ENCODE measurements at places on chromosomes 4 and X.
A peak's percentile ranks its signal among the peaks of the same experiment; 100 is the strongest.

DNA sequence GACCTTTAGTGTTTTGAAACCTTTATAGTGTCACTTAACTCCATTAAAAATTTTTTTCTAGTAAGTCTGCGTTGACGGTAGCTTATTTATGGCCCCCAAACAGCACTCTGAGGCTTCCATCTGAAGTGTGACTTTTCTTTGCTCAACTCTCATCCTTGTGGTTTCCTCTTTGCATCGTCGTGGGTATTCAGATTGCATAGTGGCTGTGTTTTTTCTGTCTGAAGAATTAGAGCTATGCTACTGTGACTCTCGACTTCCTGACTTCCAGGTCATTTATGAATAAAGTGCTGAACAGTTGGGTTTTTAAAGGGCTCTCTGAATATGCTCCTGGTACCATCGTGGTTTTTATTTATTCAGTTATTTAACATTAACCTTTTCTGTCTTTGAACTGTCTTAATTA, 44.9 kb downstream of the JADE1 start:
- no peak for DNase-seq

DNA sequence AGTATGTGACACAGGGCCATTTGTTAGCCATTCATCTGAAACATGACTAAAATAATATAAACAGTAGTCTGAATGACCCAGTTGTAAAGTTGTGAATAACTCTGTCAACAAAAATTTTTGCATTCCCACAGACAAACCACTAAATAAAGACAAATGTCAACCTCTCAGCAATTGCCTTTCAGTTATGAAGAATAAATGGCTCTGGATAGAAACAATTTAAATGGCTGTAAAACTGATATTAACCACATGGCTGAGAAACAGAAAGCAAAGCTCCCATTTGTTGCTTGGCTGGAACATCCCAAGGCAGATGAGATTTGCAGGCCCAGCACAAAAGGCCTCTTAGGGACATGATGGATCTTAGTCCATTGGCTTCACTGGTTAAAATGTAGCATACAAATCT, 296.3 kb downstream of the GALNTL6 start:
- DNase-seq = no peak

DNA sequence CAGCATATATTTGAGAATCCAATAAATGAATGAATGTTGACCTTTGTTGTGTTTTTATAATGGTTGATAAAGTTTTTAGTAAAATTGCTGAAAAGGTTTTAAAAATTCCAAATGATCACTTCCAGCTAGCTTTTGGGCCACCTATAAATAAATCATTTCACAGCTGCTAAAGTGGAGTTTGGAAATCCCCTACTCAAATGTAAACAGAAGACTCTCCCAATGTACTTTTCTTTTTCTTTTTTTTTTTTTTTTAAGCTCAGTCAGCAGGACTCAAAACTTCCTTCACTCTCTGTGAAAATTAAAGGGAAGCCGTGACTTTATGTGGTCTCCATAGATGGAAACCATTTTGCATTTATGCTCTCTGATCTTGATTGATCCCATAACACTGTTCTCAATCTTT, 45.2 kb downstream of the CXCL13 start:
- no peak for DNase-seq

DNA sequence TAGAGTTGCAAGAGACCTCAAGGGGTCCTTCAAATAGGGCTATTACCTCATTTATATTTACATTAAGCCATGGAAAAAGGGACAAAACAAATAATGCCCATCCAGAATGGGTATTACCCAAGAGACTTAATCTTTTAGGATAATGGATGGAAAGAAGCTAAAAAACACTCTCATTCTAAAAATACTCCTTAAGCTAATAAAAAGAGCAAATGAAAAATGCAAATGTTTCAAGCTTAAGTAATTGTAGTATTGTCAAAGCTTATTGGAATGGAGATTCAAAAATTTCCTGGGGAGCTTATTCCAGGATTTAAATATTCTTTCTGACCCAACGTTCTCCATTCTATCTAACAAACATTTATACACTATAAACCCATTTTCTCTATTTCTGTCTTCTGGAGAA, 107.8 kb upstream of the SPIN4 start:
- DNase-seq = no peak

- DNase-seq = no peak
Observed at GRCh38 chr4:166301266-166301665, 428.2 kb downstream of the TLL1 start.

- no peak for DNase-seq
Observed at GRCh38 chr4:131316086-131316485, 1833.0 kb upstream of the PCDH10 start.

DNA sequence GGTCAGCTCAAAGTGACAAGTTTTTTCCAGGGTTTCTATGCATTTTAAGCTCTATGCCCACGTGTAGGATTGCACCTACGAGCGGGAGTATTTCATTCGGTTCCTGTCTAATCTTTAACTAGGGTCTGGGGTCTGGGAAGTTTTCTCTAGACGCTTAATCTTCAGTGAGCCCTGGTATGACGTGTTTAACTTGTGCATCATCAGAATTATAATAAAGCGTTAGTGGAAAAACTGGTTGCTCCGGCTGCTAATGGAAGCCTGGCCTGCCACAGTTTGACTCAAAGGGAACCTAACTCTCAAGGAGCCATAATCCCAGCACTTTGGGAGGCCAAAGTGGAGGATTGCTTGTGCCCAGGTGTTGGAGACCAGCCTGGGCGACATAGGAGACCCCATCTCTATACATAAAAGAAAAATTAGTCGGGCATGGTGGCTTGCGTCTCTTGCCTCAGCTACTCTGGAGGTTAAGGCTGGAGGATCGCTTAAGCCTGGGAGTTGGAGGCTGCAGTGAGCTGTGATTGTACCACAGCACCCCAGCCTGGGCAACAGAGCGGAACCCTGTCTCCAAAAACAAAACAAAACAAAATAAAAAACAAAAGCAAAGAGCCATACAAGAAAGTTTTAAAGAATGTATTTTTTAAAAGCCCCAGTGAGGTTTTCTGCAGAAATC, 30.2 kb downstream of the ARSD start:
- no peak for DNase-seq

- DNase-seq = no peak
Observed at GRCh38 chr4:13534344-13535063, 9.8 kb downstream of the NKX3-2 start.

GRCh38 chrX:65196758-65197360, 220.6 kb upstream of the ZC4H2 start:
- DNase-seq = no peak

GRCh38 chr4:178664621-178665020, 1222.4 kb upstream of the AGA start:
- no peak for DNase-seq

- no peak for DNase-seq
Observed at GRCh38 chrX:538311-538710, 92.3 kb upstream of the SHOX start.

DNA sequence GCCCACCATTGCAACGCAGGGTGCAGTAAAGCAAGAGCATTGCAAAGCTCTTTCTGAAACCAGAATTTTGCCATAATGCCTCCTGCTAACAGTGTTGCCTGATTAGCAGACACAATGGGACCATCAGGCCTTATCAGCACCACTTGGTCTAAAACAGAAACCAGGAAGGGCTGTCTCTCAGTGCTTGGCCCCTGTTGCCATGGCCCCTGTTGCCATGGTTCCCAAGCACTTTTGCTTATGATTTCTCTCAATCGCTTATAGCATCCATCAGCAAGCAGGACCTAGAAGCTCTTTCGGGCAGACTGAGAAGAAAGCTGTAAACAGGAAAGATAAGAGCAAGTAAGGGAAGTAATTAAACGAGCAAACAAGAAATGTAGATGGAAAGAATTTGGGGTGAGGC, 36.8 kb downstream of the RTL5 start:
- DNase-seq = no peak

DNA sequence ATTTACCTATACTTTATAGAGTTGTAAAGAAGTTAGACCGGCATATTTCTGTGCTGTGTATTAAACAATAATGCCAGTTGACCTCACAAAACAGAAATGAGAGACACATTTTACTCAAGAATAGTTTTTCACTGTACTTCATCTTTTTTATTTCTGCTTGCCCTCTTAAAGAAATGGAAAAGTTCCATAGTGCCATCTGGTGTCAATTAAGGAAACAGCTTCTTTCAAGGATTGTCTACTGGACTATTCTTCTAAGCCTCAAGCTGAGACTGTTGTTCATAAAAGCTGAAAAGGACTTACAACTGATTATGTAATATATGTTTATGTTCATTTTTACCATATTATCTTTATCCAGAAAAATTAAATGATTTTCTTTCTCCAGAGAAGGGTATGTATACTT, 1523.7 kb downstream of the ARAP2 start:
- DNase-seq = no peak

DNA sequence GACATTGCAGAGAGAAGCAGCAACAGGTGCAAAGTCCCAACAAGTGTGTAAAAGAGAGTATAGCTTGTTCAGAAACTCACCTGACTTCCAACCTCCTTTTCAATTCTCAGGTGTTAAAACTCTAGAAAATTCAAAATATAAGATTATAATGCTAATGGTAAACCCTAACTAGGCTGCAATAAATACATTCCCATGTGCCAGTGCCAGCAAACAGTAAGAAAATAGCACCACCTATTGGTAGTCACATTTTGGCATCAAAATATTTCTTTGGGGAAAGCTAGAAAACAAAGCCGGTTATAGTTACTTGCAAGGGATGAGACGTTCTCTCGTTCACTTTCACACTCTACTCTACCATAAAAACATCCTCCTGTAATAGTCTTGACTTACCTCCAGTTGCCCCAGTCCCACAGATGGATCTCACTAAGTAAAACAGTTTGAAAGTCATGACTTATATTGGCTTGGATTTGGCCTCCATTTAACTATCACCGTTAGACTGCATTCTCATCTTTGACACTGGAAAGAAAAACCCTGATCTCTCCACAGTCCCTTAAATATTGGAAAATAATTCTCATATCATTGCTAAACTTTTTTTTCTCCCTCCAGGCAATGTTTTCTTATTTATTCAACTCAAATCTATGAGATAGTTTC, 9.6 kb downstream of the BMP3 start:
- no peak for DNase-seq

GRCh38 chrX:68682790-68683189, 35.3 kb downstream of the STARD8 start:
- DNase-seq = no peak

- no peak for DNase-seq
Observed at GRCh38 chr4:187996502-187997177, 1.1 kb downstream of the ZFP42 start.

DNA sequence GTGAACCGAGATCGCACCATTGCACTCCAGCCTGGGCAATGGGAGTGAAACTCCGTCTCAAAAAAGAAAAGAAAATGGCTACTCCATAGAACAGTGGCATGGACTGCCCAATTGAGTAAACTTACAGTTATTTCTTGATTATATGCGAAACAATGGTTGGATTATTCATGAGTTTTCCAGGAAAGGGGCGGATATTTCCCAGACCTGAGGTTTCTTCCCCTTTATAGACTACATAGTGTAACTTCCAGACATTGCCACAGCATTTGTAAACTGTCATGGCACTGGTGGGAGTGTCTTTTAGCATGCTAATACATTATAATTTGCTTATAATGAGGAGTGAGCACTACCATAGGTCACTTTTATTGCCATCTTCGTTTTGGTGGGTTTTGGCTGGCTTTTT, 14.1 kb upstream of the MRPL1 start:
- no peak for DNase-seq

- no peak for DNase-seq
Observed at GRCh38 chr4:174284487-174284886, 776 bp downstream of the CEP44 start.

DNA sequence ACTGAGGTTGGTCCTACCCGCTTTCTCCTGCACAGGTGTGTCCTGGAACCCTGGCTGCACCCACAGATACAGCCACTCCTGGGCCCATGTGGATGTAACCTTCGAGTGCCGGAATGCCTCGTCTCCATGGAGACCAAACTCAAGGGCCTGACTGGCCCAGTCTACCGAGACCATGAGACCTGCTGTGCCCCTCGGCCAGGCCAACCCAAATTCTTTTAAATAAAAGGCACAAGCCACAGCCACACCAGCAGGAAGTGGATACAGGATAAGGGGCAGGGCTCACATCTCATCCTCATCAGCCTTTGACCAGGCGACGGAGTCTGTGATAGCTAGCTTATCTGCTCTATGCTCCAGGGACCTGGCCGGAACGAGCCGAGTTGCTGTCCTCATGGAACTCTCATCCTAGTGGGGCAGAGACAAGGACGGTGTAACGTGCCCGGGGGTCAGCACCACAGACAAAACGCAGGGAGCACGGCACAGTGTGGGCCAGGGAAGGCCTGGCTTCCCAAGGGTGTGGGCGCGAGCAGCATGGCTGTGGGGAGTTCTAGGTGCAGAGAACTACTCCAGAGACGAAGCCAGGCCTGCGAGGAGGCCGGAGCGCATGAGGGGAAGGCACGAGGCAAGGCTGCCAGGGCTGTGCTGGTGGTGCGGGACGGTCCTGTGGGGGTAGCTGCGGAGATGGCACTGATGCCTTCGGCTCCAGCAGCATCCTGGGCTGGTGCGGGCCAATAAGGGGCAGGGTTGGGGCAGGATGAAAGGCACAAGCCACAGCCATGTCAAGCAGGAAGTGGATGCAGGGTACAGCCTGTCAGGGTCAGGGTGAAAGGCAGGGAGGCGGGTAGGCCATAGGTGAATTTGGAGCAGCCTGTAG, 22.7 kb downstream of the NOP14 start:
- no peak for DNase-seq

- no peak for DNase-seq
Observed at GRCh38 chrX:22032084-22032483, at the start of gene PHEX. TSS of gene PHEX (plus strand) at chrX:22032325. CDS start at chrX:22033006, 681 bp downstream.

DNA sequence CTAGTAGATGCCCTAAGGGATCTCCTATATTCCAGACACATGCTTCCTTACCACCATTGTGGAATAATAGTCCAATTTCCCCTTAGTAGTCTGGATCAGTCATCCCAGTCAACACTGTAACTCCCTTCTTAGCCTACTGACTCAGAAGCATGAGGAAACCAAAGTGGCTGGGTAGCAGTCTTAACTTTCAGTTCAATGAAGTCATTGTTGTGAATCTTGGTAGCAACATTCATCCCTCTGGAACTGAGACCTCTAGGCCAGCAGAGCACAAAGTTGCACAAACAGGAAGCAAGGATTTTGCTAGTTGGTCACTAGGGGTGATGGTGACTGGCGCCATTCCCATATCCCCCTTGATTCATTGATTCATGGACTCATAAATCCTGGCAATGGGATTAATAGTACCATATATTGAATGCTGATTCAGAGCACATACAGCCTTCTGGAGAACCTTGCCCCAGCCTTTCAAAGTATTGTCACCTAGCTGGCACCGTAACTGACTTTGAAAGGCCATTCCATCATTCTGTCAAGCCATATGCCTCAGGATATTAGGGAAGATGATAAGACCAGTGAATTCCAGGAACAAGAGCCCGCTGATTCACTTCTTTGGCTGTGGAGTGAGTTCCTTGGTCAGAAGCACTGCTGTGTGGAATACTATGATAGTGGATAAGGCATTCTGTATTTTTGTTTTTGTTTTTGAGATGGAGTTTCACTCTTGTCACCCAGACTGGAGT, 19.7 kb upstream of the GPAT3 start:
- DNase-seq = peak; percentile 69
